ENCODE measurements at places on chromosomes 7 and 10.

GRCh38 chr7:5445981-5446594 is 22.5 kb upstream of the TNRC18 start:
- DNase-seq = no peak

DNA sequence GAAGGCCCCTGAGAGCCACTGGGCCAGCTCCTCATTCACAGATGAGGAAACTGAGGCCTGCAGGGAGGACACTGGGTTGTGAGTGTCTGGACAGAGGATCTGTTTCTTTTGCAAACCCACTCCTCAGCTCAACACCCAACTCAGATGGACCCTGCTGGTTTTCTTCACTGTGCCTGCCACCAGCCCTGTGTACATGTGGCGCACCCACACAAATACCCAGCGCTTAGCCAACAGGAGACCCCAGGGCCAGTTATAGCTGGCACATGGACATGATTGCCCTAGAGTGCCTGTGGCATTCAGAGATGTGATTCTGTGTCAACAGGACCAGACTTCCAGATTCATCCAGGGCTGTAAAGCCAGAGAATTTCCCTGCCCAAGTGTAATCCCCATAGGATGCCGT is 12.4 kb downstream of the PODXL start:
- no peak for DNase-seq

DNA sequence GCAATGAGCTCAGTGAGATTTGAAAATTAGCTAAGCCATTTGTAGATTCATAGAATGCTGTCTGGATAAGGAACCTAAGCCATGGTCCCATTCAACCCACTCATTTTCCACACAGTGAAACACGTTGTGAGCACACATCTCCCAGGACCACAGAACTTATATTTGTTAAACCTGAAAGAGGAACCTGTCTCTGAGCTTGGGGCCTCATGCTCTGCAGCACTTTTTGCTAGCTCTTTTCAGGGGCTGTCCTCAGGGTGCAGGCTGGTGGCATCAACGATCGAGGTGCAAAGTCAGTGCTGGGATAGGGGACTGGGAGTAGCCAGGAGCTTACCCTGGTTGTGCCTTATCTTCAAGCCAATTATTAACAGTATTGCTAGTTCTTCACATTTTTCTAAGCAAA is 11.9 kb downstream of the HECW1 start:
- DNase-seq = no peak

GRCh38 chr10:78924319-78925003 is 144.3 kb upstream of the ZMIZ1 start:
- no peak for DNase-seq

GRCh38 chr7:151472644-151473380 is 32.9 kb upstream of the CRYGN start:
- DNase-seq = no peak

GRCh38 chr10:11009471-11010308 is 8.0 kb upstream of the CELF2 start:
- no peak for DNase-seq

- no peak for DNase-seq
These were observed 50.4 kb downstream of the SEC23IP start for GRCh38 chr10:119942973-119943372.

All from kidney capillary endothelial cell (primary cell).